Spinal cord (tissue), 10 donors: ENCODE measurements at places on chromosomes 3 and 15. TPM values are rescaled to one million over a fixed set of nuclear protein-coding genes. Genes with fewer than 3 reads are reported as not detected.

DNA sequence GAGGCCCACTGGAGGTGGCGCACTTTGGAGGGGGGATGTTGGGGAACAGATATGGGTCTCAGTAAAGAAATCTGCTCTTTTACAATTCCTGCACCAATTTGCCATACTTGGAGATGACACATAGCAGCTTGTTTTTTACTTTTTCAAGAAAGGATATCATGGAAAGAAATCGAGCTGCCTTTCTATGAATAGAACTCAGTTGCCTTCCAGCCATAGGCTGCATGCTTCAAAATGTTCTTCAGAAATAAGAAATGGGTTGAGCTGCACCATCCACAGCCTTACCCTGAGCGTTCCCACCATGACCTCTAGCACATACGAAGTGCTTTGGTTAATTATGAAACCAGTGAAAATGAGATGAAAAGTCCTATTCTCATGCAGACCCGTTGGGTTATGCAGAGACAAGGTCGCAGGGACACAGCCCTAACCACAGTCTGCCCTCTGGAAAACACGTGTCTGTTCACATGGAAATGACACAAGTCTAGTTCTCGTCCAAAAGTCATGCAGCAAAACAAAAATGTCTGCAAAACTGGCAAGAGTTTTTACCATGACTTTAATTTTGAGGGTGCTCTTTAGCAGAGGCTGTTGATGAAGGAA, 36.3 kb downstream of the NGRN start:
- H3K4me3 ChIP-seq: no peak overlapping the region
- H3K4me1 ChIP-seq: peaks cover 13% of the 10 kb centered on the region
- H3K27ac ChIP-seq: no peak overlapping the region
- no peak for DNase-seq
- no peaks in the 10 kb centered on the region for H3K27me3 ChIP-seq
- H3K36me3 ChIP-seq: peaks cover 3% of the 10 kb centered on the region

GRCh38 chr3:32089476-32089875, 16.9 kb upstream of the GPD1L start:
- H3K27ac ChIP-seq: no peak overlapping the region
- no peaks in the 10 kb centered on the region for H3K36me3 ChIP-seq
- H3K27me3 ChIP-seq: no peaks in the 10 kb centered on the region
- H3K4me1 ChIP-seq: no peaks in the 10 kb centered on the region
- DNase-seq: no peak

DNA sequence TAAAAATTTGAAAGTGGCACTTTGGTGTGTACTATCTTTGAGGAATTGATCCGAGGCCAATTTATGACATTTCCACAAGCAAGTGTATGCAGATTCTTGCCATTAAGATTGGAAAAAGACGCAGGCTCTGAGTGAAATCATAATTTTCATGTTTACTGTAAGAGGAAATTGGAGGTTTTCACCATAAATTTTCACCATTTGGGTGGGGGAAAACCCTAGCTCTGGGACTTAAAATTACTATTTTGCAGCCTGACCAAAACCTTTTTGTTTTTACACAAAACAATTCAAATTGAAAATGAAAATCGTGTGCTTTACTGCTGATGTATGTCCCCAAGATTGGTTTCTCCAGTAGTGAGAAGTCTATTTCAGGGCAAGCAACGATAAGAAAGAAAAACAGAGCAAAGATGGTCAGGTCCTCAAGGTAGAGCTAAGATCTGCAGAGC, 282.6 kb downstream of the FOXP1 start:
- no peak for DNase-seq
- peaks cover 6% of the 10 kb centered on the region for H3K4me1 ChIP-seq
- no peaks in the 10 kb centered on the region for H3K36me3 ChIP-seq
- H3K4me3 ChIP-seq: no peak overlapping the region

SCAMP2 gene
- total RNA-seq: 16.0 TPM

GRCh38 chr15:96514607-96515285, 184.2 kb downstream of the NR2F2 start:
- no peaks in the 10 kb centered on the region for H3K36me3 ChIP-seq
- DNase-seq: no peak
- no peaks in the 10 kb centered on the region for H3K27me3 ChIP-seq
- H3K4me1 ChIP-seq: no peaks in the 10 kb centered on the region
- H3K4me3 ChIP-seq: no peak overlapping the region

GRCh38 chr3:69189487-69189886, 67.1 kb upstream of the LMOD3 start:
- H3K27me3 ChIP-seq: no peaks in the 10 kb centered on the region
- DNase-seq: no peak
- no peaks in the 10 kb centered on the region for H3K4me1 ChIP-seq
- H3K4me3 ChIP-seq: no peak overlapping the region
- H3K36me3 ChIP-seq: peaks cover 35% of the 10 kb centered on the region
